ENCODE measurements at places on chromosomes 1 and 21.

DNA sequence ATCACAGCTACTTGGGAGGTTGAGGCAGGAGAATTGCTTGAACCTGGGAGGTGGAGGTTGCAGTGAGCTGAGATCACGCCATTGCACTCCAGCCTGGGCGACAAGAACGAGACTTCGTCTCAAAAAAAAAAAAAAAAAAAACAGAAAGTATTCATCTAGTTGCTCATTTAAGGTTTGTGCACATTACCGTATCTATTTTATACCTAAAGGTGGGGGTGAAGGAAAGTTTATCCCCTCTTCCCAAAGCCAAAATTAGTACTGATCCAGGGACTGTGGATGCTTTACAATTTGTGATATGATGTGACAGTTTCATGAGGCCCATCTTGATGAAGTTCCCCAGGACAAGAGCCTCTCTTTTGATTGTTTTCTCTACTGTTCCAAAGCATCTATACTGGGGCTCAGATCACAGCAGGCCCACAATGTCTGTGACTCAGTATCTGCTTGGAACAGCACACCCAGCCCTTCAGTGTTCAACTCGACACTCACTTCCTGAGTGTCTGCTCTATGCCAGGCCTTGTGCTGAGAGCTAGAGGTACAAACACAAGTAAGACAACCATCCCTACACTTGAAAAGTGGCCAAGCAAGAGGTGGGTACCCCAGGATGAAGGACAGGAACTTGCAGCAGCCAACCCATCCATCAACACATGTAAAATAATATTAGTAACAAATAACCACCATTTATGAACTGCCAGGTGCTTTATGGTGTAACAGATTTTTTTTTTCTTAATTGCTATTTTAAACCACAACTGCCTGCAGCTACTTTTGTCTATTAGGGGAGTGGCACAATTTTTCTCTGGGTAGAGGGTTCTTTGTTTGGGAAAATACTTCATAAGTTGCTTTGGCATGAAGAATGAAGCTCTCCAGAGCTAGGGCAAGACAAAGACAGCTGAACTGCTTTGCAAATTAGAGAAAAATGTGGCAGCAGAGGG lies 29.0 kb upstream of the KHDRBS1 start:
- DNase-seq = peak; percentile 35

DNA sequence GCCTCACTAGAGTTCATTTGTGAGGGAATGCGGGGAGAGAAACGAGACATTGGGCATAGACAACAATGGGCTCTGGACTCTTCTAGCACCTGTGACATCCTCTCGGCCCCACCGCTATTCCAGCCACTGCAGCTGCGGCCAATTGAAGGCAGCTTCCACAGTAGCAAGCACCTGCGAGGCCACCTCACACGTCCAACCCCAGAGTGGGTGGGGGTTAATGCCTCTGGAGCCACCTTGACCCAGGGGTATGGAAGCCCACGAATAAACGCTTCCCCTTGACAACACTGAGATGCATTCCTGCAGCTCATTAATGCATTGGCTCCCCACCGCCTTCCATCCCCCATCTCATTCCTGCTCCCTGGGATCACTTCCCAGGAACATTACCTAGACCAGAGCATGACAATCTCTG lies 104.4 kb downstream of the GLIS1 start:
- DNase-seq = no peak

DNA sequence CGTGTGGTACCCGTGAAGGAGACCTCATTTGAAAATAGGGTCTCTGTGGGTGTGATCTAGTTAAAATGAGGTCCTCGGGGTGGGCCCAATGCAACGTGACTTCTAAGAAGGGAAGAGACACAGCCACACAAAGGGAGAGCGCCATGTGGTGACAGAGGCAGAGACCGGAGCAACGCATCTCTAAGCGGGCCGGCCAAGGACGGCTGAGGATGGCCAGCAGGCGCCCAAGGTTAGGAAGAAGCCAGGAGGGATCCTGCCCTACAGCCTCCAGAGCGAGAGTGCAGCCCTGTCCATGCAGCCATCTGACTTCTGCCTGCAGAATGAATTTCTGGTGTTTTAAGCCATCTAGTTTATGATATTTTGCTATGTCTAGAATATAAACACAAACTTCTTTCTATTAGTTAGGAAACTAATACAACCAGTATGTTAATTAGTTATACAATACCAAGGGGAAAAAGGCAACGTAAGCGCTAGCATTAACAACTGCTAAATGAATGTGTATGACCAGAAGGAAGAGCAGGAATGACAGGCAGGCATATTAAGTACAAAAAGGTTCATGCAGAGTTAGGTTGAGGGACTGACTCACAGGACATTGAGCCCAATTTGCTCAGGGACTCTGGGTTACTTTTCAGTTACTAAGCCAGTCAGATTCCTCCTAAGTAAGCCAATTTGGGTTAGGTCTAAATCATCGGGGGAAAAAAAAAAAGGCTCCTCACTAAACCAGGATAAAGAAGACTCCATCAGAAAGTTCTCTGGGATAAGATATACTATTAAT lies 4.1 kb downstream of the CEP104 start:
- DNase-seq = no peak

DNA sequence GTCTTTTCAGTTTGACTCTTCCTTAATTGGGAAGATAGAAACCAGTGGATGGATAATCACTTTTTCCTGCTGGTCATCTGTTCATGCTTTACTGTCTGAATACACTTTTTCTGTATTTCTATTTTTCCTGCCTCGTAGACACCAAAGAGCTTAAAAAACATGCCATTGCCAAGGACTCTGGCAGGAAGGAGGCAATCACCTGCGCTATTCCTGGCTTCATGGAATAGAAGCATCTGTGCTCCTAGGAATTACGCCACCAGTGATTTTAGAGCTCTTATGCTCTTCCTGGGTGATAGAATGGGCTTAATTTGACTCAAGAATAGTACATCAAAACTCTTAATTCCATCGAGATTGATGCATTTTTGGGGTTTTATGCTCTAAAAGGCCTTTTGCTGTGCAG lies 15.7 kb downstream of the OR2B11 start:
- no peak for DNase-seq

DNA sequence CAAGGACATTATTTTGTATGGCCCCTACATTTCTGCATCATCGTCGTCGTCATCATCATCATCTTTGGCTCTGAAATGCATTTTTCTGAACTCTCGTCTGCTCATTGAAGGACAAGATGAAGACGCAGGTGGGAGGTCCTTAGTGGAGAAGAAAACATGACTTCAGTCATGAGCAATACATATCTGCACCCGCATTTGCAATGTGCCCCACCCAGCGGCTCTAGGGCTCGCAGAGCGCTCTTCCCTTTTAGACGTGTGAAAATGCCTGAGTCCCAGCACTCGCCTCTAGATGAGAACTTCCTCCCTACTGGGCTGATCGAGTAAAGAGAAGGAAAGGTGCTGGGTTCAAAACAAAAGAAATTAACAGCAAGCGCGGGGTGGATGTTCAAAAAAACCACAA lies 10.1 kb downstream of the C1orf174 start:
- no peak for DNase-seq

DNA sequence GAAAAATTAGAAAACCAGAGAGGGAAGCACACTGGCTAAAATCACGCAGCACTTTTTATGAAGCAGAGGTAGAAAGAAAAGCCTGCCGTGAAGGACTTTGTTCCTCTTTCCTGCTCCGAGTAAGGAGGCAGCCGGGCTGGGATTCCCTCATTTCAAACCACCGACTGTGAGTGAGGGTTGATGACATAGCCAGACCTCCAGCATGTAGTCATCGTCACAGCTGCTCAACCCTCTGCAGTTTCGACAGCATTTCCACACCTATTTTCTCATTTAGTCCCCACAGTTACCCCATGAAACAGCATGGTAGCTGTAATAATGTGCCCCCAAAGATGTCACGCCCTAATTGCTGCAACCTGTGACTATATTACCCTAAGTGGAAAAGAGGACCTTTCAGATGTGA lies 35.3 kb downstream of the FCRL5 start:
- DNase-seq = no peak

DNA sequence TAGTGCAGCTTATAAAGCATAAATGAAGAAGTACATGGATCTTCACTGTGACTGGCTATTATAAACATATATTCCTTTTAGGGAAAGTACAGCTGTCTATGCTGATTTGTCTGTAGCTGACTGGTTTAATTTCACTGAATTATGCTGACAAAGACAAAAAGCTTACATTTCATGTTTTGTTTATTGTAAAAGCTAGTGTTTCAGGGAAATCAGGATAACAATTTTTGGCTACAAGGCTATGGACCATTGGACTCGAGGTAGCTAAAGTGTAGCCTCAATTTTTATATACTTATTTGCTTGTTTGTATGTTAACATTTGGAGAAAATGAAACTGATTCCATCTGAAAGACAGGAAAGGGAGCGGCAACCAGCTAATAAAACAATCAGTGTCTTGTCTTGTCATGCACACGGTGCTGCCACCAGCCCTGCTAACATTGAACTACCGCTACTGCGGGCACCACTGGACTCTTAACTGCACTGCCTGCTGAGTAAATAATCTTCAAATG lies 480.2 kb downstream of the COL11A1 start:
- DNase-seq = no peak

DNA sequence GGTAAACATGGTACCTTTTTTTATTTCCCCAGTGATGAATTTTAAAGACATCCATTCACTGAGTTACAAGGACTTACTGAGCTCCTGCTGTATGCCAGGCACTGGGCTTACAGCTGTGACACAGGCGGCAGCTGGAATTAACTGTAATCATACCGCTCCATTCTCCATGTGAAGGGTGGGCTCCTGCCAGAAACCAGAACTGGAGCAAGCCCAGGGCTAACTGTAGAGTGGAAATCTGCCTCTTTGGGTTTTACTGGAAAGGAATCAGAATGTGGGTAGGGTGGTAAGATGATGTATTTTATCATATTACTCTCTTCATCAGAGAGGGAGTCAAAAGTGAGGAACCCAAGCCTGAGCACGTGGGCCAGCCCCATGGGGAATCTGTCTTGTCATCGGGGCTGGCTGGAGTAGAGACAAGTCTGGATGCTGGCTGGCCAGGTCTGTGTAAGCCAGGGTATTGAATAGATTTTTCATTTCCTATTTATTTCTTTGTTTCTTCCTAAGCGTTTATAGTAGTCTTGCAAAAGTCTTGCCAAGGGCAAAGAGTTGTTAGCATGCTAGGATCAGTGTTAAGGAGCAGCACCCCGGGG lies 21.5 kb downstream of the FGGY start:
- no peak for DNase-seq

GRCh38 chr1:24228311-24228710 lies 41.2 kb upstream of the IFNLR1 start:
- no peak for DNase-seq

GRCh38 chr1:11352058-11352715 lies 79.2 kb downstream of the UBIAD1 start:
- no peak for DNase-seq

DNA sequence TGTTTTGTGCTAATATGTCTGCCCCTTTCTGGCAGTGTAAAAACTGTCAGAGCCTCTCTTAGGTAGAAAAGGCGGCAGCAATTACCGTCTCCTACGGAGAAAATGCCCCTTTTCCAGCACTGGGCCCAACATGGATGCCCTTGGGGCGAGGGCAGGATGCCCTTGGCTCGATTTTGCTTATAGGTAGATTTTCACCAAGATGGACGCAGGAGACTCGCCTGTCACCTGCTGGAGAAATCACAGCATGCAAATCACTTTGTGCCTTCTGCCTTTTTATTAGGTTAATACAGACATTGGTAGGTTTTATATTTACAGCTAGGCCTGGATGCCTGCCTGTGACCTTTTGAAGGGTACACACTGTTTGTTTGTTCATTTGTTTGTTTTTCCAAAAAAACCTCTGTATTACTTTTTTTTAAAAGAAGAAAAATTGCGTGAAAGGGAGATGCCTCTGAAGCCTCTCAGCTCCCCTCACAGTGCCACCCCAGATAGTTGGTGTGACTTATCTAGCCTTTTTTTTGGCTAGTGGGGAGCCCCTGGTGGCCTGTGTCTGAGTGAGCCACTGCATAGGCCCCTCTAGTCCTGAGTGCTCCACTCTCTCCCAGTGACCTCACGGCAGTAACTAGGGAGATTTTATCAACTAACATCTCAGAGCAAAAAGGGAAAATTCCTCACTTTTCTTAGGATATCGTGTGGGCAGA lies 2.5 kb downstream of the ATP1B1 start:
- DNase-seq = no peak

DNA sequence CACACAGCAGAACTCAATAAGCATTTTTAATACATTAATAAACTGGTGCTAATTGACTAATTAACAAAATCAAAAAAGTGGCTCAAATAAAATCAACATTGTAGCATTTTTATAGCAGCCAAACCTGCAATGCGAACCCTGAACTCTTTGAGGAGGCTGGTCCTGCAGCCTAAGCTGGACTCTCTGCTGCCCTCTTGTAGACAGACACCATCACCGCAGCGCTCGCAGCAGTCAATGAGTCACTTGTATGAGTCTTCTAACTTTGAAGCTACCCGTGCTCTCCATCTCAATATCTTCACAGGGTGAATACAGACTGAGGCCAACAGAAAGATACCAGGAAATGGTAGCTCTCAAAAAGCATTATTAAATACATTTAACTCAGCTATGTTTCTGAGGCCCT lies 9.7 kb upstream of the KRTAP7-1 start:
- DNase-seq = no peak
